ENCODE measurements at places on chromosomes 5 and 9.

DNA sequence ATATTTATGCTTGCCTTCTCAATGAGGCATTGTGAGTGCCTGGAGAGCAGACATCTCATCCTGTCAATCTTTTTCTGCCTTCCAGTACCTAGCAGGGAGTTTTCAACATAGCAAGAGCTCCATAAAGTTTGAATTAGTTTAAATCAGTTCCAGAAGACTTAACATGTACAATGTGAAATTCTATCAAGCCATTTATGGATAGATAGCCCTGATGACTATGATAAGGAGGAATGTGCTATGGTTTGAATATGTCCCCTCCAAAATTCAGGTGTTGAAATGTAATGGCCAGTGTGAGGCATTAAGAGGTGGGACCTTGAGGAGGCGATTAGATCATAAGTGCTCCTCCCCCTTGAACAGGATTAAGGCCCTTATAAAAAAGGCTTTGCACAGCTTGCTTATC is 306.9 kb upstream of the SMARCA2 start:
- no peak for DNase-seq

DNA sequence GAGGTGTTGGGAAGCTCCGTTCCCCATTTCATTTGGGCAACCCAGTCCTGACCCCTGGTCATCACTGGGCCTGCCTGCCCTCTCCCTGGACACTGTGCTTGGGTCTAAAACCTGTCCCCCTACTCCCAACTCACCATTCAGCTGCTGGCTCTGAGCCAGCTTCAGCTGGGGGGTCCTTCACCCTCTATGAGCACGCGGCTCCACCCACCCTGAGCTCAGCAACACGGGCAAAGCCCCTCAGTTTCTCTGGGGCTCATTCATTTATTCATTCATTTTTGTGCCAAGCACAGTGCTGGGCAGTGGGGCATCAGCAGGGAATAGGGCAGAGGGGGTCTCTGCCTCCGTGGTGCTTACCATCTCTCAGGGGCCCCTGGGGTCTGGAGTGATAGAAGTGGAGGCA is 199.8 kb upstream of the MVB12B start:
- DNase-seq: no peak

GRCh38 chr5:150781706-150782614 is 3.4 kb downstream of the SMIM3 start:
- DNase-seq: no peak

DNA sequence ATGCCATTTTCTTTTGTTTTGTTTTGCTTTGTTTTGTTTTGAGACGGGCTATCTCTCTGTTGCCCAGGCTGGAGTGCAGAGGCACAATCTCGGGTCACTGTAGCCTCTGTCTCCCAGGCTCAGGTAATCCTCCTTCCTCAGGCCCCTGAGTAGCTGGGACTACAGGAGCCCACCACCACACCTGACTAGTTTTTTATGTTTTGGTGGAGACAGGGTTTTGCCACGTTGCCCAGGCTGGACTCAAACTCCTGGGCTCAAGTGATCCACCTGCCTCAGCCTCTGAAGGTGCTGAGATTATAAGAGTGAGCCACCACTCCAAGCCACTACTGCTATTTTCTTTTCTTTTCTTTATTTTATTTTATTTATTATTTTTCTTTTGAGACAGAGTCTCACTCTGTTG is 54.0 kb upstream of the S1PR3 start:
- no peak for DNase-seq

- DNase-seq: no peak
These were observed 46.6 kb downstream of the ST8SIA4 start for GRCh38 chr5:100856462-100856861.

GRCh38 chr5:83472213-83472507 is 616 bp downstream of the VCAN start:
- no peak for DNase-seq

DNA sequence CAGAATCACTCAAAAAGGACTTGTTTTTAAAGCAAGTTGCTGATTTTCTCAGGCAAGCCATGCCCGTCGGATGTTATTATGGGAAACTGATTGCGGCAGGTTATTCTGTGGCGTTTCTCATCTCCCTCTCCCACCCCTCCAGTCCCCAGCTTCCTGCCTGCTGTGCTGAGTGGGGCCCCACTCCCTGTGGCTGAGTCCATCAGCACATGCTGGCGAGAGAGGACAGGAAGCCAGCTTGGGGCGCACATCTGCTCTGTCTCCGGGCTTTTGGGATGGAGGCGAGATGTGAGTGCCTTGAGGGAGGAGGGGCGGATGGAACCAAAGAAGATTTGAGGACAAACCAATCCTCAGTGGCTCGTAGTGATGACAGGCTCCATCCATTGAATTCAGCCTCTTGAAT is 108.0 kb downstream of the DAPK1 start:
- no peak for DNase-seq

GRCh38 chr9:133054966-133055365 is 6.8 kb upstream of the CEL start:
- no peak for DNase-seq

GRCh38 chr5:76684756-76685519 is 31.0 kb upstream of the F2R start:
- DNase-seq: no peak

DNA sequence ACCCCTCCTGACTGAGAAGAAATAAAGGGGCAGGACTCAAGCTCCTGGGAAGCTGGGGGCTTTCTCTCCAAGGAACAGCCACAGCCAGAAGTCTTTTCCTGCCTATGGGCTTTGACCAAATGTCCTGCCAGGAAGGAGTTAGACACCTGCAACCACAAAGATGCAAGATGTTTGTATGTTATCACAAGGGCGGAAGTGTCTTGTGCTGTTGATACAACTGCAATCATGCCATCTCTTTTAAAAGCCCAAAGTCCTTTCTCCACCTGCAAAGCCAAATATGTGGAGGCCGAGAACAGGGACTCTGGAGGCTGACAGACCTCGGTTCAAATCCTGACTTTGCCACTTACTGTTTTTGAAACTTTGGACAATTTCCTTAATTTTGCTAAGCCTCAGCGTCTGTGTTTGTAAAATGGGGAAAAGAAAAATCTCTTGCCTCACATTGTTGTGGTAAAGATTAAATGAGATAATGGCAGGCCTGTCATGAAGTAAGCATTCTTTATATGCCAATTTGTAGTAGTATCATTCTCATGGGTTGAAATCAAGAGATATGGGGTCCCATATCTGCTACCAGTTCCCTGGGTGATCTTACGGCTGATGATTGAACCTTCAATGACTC is 17.0 kb downstream of the HRH2 start:
- no peak for DNase-seq

- no peak for DNase-seq
These were observed 51.6 kb upstream of the LIFR start for GRCh38 chr5:38607930-38608564.

GRCh38 chr5:105836887-105837286 is 1833.8 kb downstream of the EFNA5 start:
- DNase-seq: no peak

- no peak for DNase-seq
These were observed 33.9 kb upstream of the RAD23B start for GRCh38 chr9:107249131-107249533.

DNA sequence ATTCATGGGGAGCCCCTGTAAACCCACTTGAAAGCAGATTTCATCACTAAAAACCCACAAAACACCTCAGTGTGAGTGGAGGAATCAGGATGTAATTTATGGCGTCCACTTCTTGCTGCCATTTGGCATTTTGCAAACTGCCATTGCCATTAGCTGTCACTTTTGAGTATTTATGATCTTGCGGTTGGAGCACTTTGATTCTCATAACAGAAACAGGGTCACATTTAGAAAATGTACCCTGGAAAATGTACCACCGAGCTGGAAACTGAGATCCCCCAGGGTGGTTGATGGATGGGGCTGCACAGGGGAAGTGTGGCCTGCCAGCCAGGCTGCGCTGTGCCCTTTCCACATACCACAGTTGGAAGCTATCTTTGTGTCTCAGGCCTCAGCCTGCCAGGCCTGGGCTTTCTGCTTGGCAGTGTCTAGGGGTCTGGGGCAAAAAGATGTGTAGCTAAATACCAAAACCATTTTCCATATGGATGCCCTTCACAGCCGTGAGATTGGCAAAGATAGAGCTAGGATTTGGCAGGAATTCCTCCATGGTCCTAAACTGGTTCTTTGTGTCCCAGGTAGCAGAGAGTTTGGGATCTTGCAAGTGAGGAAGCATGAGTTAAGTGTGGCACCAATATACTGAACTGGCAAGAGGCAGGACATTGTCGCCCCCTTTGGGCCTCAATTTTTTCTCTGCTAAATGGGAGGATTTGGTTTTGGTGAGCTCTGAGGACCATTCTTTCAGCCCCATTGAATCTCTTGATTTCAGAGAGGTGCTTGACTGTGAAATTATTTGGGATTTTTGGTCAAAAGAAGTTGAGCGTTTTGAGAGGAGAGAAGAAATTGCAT is 46.2 kb downstream of the GALNT10 start:
- DNase-seq: no peak

DNA sequence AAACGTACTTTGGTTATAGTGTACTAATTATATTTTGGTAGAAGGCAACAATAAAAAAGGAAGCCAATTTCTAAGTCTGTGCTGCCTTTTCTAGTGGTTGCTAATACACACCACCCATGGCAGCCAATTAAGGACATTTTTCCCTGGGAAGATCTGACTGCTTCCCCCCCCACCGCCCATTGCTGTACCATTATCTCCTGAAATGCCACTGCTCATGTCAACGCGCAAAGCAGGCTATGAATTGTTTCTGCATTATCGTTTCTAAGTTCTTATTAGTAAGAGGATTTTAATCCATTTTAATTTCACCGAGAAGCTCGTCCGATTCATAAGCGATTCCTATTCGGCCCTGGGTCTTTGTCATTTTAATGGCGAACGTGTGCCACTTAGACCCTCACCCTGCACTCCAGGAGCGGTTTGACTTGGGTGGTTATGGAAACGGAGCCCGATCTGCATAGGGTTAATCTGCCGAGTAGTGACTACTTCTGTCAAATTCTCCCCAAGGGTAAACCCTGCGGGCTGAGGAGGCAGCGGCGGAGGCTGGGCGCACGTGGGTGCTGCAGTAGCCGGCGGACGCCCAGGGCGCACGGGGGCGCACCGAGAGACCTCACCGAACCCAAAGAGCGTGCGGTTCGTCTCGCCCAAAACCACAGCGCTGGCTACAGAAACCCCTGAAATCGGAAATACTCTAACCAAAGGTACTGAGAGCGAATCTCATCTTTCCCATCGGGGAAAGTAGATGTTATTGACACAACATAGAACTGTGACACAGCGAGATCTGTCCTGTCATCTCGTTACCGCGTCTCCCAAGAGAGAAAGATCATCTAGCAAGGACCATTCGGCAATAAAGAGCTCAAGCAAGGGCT is 55.8 kb upstream of the SHC3 start:
- DNase-seq: no peak

- no peak for DNase-seq
These were observed 424.6 kb downstream of the CCDC171 start for GRCh38 chr9:15977438-15977837.

DNA sequence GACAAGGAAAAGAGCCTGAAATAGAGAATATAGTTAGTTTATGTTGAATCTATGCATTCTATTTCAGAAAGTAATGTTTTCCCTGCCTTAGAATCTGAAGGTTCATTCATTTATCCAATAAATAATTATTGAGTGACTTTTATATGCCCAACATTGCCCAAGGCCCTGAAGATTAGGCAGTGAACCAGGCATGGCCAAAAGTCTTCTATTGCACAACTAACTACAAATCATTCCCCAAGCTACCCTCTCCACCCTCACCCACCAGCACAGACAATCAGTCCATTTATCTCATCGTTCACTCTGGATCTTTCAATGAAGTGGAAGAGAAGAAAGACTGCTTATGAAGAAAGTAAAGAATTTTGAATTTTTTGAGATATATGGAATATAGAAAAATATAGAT is 268.4 kb downstream of the PLK2 start:
- DNase-seq: no peak

DNA sequence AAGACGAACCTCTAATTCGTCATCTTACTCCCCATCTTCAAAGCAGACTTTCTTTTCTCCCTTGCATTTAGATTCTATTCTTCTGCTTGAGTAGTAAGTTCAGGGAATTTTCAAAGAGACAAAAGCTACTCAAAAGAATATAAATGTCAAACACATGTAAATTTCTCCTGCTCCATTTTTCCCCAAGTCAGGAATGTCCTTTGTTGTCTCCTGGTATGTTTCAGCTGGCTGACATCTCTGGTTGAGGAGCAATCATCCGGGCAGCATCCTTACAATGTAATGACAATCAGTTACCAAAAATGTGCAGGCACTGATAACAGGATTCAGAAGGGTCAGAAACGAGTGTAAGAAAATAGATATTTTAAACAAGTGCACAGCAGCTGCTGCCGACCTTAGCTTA is 47.6 kb upstream of the PPP1R2B start:
- DNase-seq: no peak

DNA sequence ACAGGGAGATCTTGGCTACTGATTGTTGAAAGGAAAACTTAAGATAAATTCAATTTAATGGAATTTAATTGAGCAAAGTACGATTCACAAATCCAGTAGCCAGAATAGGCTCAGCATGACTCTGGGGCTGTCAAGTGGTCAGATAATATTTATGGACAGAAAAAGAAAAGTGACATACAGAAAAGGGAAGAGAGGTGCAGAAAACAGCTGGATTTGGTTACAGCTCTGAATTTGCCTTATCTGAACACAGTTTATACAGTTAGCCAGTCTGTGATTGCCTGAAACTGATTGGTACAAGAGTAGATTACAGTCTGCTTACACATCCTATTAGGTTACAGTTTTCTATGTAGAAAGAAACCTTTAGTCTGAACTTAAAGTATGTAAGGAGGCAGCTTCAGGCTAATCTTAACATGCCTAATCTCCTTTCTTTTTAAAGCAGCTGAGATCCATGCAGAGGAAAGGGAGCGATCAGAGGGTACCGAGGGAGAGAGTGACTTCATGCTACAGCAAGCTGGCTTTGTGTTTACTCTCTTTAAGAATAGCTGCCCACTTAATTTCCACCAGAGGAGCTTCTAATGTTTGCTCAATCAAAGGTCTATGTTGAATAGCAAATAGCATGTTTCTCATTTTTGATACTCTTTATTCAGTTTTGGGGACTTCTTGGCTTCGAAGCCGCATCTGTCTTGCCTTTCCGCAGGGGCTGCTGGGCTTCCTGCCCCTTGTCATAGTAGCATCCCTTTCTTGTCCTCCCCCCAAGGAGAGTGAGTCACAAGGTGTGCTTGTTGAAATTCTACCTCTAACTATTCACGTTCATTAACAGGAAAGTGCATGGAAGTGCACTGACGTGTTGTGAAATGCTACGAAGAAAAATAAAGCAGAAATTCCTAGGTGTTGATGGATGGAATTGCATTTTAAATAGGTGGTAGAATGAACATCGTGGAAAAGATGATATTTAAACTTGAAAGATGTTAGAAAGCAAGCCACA is 761.2 kb downstream of the TAF11L14 start:
- no peak for DNase-seq

DNA sequence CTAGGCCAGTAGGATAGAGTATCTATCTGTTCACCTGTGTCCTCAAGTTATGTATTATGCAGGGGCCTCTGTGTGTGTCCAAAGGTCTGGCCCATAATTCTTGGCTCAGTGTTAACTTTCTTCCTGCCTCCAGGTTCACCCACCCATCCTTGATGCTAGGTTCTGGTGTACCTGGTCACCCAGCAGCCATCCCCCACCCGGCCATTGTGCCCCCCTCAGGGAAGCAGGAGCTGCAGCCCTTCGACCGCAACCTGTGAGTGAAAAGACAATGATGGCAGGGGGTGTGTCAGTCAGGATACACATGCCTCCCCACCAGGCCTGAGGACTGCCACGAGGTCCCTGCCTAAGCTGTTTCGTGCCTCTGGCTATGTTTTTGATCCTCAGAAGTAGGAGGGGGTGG is 27.6 kb downstream of the TCF7 start:
- DNase-seq: no peak
